ENCODE measurements at places on chromosomes 1 and 21.

GRCh38 chr1:52503706-52504105, 49.2 kb downstream of the TUT4 start:
- peak; percentile 2 for DNase-seq

- no peak for DNase-seq
These were observed 36.2 kb downstream of the ATP2B4 start for GRCh38 chr1:203662821-203663220.

- DNase-seq = peak; percentile 93
These were observed 27.8 kb upstream of the PRSS38 start for GRCh38 chr1:227787513-227788270.

DNA sequence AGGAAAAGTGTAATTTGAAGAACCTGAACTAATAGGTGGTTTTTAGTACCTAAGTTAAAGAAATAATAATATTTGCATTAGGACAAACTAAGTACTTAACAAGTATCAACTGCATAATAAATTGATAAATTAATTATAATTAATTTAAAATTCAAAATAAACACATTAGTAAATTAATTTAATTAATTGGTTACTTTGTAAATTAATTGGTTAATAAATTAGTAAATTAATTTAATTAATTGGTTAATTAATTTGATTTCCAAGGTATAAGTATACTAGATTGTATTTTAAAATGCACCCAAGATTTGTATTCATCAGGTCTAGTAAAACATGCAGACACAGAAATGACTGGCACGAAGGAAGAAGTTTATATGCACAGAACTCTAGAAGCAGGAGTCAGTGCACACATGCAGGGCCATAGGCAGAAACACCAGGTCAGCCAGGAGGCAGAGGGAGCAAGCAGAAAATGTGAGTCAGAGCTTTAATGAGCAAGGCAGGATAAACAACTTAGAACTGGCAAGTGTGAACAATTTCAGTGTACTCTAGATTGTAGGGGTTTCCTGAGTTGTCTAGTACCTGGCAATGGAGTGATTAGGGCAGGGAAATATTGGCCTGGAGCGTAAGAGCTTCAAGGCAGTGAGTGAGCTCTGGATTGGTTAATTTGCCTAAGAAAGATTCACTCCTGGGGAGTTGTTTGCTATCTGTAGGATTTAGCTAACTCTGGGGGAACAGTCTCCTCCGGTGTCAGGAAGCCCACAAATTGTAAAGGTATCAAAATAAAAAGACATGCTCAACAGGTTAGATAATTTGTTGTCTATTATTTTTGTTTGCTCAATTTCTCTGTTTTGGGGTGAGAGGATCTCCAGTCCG, 665.7 kb downstream of the MRPL39 start:
- peak; percentile 37 for DNase-seq

GRCh38 chr1:65297706-65298105, 11.6 kb upstream of the DNAJC6 start:
- no peak for DNase-seq

DNA sequence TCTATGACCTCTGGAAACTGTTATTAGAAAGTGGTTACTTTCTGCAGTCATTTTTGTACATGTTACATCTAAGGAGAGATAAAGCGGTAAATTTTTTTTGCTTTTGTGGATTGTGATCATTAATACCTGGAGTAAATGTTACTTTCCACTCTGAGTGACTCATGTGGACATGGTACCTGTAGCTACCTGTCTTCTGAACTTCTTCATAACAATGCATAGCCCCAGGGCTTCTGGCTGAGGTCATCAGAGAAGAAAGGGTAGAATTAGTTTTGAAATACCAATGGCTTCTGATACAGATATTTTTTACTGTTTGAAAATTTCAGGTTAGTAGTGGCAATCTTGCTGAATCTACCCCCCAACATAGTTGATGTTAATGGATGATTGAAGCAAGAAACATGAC, 489.3 kb downstream of the RWDD3 start:
- DNase-seq = no peak

- DNase-seq = peak; percentile 60
These were observed 77.9 kb downstream of the TENT5C start for GRCh38 chr1:117683571-117684285.

DNA sequence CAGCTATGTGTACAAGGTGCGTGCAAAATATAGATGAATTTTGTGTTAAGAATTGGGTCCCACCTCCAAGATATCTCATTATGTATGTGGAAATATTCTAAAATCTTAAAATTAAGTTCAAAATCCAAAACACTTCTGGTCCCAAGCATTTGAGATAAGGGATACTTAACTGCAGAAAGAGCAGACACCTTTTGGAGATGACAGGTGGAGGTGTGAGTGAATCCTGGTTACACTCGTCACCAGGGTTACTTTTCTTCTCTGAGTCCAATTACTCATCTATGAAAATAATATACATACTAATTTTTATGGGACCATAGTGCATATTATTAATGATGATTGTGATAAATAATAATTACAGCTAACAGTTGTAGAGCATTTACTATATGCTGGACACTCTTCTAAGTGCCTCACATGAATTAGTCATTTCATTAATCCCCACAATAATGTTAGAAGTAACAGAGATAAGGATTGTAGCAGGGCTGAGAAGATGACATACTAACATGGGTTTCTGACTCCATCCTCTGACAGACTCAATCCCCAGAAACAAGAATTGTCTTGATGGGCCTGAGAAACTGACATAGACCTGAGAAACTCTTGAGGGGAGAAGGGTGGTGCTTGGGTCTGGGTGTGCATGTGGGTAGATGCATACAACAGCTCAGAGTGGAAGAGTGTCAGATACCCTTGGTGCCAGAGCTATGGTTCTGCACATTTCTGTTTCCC, 8.3 kb upstream of the FASLG start:
- peak; percentile 57 for DNase-seq

DNA sequence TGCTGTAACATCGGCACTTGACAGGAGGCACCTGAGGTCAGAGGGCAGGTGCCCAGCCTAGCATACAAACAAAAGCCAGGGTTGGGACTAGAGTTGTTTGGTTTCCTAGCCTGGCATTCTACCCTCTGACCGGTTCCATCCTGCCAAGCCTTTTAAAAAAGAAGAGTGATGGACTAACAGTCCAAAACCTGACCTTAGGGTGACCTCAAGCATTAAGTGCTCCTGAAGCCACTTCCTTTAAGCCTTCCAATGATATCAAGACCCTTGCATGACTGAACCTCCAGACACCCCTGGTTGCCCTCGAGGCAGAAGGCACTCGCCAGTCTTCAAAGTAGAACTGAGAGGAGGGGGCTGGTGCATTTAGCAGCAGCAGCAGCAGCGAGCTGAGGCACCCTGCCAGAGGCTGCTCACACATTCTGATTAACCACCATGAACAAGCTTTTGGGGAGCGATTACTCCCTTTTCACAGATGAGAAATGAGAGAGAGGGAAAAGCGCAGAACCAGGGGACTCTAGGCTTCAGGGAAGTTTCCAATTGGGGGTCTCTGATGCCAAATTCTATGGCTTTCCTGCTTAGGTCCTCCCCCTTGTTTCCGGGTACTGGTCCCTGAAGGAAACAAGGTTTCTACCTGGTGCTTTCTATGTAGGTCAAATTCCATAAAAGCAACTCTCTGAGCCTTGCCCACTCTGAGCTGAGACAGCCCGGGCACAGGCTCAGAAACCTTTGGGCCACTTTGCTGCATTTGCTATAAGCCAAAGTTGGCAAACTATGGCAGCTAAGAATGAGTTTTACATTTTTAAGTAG, 9.2 kb downstream of the SLC2A1 start:
- DNase-seq = peak; percentile 50

GRCh38 chr21:17264182-17264581, 248.7 kb upstream of the CXADR start:
- no peak for DNase-seq

- DNase-seq = no peak
These were observed 42.7 kb upstream of the SLC19A2 start for GRCh38 chr1:169528215-169529067.

DNA sequence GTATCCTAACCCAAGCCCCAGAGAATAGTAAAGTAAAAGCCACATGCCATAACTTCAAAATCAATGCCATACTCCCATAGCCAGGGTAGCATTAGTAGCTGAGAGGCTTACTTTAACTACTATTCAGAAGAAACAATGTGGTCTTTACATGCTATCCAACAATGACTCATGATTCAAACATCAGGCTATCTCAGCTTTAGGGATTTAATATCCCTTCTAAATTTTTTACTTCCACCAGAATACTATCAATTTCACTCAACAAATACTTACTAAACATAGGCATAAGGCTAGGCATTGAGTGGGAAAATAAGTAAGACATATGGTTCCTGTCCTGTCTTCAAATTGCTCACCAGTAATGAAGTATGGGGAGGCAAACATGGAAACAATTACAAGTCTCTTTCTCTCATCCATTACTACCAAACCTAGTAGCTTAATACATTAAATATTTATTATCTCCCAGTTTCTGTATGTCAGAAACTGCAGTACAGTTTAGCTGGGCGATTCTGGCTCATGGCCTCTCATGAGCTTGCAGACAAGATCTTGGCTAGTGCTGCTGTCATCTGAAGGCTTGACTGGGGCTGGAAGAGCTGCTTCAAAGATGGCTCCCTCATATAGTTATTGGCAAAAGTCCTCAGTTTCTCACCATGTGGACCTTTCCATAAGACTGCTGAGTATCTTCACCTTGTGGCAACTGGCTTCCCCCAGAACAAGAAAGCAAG, 30.7 kb downstream of the EVI5 start:
- peak; percentile 79 for DNase-seq

DNA sequence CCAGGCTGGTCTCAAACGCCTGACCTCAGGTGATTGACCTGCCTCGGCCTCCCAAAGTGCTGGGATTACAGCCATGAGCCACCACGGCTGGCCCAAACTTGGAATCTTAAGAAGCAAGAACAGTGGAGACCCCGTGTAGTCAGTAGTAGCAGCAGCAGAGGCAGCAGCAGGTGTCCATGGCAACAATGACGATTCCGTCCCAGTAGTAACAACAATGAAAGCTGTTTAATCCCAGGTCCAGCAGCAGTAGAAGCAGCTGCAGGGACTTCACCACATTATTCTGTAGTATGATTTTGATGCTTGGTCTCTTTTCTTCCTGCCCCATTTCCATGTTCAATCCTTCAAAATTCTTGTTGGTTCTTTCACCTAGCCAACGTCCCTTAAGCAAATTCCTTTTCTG, 69.6 kb upstream of the KCTD3 start:
- DNase-seq = no peak

GRCh38 chr1:89842567-89843272, 21.9 kb downstream of the LRRC8D start:
- DNase-seq = no peak

- no peak for DNase-seq
These were observed 93.7 kb downstream of the ITPKB start for GRCh38 chr1:226645279-226645976.

DNA sequence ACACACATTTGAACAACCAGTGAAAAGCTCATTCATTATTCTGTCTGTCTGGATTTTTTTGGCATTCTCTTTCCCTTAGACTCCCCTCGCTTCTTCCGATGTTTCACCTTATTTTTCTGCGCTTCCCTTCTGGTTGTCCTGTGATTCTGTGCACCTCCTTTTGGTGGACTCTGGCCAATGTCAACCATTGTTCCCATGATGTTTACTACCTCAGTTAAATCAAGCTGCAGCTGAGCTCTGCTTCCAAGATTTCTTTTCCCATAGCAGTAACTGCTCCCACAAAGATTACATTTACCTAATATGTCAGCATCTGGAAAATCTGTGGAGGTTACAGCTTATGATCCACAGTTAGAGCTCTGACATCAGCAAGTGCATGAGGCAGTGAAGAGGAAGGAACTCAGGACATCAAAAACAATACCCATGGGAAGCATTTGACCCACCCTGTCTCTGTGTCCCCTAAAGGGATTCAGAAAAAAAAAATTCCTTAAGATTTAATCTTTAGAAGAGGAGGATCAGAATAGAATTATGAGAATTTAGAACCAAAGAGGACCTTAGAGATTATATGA, 69.9 kb upstream of the ADAMTS5 start:
- no peak for DNase-seq

DNA sequence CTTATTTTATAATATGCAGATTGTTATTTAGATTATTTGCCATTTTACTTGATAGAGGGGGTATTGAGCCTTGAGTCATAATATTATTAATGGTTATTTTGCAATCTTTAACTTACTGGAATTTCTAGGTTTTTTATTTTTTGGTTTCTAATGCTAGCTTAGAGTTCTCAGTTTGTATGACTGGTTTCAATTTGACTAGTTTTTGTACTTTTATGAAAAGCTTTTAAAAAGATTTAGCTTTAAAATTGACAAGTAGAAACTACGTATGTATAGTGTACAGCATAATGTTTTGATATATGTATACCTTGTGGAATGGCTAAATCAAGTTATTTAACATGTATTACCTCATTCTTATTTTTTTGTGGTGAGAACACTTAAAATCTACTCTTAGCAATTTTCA, 41.5 kb downstream of the CEP350 start:
- no peak for DNase-seq

DNA sequence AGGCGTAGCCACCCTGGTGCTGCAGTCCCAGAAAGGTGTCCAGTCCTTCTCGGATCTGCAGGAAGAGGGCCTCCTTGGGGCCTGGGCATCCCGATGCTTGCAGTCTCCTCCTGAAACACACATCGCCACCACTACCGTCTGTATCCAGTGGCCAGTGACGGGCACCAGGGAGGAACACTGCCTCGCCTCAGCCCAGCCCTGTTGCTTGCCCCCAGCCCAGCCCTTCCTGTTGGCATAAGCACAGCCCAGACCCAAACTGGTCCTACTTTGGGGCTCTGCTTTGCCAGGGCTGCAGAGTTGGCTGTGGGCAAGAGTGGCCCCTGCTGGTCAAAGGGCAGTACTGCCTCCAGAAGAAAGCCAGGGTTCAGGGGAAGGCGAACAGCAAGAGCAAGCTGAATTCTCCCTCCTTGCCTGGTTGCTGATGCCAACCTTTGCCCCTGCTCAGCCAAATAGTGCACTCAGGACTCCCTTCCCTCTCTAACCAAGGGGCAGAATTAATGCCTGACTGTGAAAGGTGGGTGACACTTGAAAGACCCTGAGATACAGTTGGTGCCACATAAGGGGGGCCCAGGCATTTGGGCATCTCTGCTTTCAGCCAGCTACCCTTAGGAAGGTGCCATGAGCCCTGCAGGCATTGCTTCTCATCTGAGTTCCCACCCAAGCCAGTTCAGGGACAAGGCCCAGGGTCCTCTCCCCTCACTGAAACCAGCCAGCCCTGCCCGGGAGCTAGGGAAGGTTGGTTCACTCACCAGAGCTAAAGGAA, 11.1 kb upstream of the ARHGEF2 start:
- DNase-seq = peak; percentile 75

DNA sequence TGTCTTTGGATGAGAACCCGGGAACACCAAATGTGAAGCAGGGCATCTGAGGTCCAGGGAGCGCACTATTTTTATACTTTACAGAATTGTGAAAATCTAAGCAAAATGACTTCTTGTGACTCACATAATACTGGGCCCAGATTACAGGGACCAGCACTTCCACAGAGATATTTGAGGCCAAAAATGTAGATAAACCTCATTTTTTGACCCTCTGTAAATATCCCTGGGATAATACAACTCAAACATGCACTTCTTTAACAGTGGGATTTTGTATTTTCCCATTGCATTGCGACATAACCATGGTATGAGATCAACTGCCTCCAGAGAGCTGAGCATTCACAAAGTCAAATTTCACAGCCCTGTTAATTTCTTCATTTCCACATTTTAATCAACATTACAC, 289.4 kb upstream of the ADGRL4 start:
- no peak for DNase-seq

Data from ELR (cell line).